ENCODE measurements at places on chromosomes 5 and 9.

DNA sequence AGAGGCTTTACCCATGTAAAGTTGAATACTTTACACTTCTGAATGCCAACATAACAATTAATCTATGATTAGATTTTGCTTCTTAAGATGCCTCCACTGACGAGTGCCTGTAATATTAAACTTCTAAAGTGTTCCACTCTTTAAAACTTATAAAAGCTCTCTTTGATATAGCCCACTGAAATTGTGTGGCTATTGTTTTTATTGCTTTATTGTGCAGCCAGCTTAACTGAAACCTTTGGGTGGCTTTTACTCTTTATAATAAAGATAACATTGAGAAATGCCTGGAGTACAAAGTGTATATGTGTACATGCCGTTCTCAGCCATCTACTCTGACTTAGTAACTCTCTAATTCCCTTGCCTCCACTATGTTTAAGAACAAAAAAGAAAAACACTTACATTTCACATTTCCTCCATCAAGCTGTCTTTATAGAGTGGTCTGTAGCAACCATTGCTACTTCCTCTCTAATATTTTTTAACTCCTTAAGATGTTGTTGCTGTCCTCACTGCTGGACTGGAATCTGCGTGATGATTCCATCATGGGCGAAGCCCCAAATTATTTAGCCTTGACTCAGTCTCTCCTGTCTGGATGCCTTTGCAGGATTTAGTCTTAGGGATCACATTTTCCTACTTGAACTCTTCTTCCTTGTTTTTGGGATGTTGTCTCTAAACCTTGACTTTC, 9.1 kb downstream of the PIK3R1 start:
- no peak for DNase-seq

DNA sequence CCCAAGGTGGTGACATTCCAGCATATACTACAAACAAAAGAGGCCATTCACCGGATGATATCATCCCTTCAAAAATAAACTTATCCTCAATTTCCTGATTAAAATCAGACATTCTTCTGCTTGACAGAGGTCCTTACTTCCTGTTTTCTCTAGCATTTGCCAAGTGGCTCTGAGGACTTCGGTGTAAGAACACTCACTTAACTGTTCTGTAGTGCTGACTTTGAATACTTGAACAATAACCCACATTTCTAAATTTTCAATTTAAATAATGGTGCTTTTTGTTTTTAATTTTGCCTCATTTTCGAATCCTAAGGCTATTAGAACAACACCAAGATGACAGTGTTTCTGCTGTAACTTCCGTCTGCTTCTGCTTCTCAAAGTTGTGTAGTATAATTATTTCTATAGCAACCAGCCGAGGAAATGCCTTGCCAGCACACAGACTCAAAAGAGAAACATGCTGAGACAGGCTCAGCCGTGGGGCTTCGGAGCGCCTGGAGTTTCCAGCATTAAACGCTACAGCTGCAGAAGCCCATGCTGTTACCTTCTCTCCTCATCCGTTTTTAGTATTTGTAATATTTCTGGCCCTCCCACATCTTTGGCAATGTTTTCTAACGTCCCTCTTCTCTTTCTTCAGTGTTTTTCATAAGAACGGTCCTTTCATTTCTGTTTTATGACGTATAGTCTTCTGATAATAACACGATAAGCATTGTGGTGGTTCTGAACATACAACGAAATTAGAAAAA, 19.5 kb upstream of the ANXA1 start:
- peak; percentile 90 for DNase-seq

DNA sequence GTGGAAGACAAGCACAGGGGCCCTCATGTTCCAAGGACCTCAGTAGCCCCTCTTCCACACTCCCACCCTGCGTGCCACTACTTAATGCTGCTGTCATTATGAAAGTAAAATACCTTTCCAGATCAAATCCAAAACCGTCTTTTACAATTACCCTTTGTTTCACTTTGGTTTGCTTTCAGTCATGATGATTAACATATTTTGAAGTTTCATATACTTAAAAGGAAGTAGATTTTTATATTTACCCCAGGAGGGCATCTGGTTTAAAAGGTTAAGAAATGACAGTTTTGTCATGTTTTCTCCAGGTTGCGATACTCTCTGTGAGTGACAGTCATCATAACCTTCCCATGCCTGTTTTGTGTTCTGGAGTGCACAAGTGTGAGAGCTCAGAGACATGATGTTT, 13.5 kb upstream of the MAP1B start:
- peak; percentile 51 for DNase-seq

GRCh38 chr5:96440185-96440538, 7.1 kb upstream of the PCSK1 start:
- DNase-seq: no peak

DNA sequence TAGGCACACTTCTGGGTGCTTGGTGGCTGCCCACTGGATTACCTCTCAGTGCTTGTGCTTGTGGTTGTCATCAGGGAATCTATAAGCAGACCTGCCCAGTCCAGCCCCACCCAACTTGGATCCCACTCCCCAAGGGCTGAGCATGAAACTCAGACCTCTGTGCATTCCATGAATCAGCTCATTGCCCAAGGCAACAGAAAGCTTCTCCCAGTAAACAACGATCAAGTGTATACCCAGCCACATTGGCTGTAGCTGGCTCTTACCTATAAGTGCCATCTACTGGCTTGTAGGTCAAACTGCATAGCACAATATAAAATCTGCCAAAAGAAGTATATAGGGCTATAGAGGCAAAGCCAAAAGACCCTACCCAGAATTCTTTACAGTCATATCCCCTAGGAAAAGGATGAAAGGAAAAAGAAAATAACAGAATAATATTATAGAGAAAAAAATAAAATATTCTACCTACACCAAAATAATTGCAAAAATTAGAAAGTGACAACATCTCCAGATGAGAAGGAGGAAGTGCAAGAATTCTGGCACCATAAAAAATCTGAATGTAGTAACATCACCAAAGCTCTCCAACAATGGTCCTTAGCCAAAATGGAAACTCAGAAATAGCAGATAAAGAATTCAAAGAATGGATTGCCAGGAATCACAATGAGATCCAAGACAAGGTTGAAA, 321.0 kb upstream of the TRPC7 start:
- no peak for DNase-seq

DNA sequence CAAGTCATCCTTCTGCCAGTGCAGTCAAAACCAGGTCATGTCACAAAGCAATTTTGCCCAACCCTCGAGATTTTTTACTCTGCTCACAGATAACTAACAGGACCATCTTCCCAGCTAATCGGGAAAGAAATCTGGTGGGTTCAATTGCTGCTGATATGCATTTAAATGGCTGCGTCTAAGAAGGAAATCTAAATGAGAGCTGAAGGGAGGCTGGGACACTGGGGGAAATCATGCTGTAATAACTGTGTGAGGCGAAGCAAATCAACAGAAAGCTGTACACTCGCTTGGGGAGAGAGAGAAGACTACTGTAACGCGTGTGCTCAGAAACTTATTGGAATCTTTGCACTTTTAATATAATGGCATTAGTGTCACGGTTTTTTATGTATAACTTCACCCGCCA, 535.0 kb downstream of the CDK5RAP2 start:
- no peak for DNase-seq

DNA sequence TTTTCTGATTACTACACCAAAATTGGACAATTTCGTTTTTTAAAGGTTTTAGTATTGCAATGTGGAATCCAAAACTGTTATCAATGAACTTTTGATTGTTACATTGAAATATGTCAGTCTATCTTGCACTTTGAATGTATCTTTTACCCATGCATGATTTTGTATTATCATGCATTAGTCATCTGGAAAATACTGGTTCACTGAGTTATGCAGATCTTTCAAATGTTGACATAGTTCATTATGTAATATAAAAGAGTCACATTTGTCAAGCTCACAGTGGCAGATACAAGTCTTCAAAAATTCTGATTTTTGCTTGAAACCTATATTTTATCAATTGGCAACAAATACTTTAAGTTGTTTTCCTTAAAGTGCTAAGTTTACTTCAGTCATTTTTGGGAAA, 85.2 kb downstream of the NR3C1 start:
- no peak for DNase-seq

Measured in activated CD4-positive, alpha-beta T cell treated with anti-CD3 and anti-CD28 coated beads, Interleukin-2, amount 50 U/mL, for 16 hours (primary cell).